ENCODE measurements at places on chromosomes 3 and 15. TPM values are rescaled to one million over a fixed set of nuclear protein-coding genes. Genes with fewer than 3 reads are reported as not detected.

- H3K27me3 ChIP-seq = no peaks in the 10 kb centered on the region
- H3K36me3 ChIP-seq = no peaks in the 10 kb centered on the region
- H3K27ac ChIP-seq = no peak overlapping the region
- H3K4me3 ChIP-seq = no peak overlapping the region
- peak; percentile 84 for DNase-seq
Measured at GRCh38 chr15:38817427-38818156, 253.0 kb upstream of the RASGRP1 start.

The TUSC7 gene
- not detected for total RNA-seq

DNA sequence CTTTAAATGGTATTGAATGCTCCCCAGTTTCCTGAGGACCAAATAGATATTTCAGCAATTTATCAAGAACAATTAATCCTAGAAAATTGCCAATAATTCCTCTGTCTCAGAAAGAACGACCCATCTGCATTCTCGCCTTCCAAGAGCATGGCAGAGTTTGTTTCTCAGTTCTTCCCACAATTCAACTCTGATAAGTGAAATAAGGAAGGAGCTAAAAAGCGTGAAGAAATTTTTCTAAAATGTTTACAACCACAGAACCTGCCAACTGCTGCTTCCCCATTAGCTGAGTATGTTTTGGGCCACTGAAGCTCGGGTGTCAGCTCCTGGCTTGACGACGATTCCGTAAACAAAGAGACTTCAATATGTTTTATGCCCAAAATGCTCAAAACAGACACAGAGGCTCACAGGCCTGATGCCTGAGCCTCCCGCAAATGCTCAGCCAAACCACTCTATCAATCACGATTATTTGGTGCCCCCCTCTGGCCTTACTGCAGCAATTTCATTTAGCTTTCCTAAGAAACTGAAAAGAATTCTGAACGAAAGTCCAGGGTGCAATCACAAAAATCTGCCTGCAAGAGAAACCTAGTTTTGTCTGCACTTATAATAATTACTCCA, 259.2 kb upstream of the CCDC54 start:
- DNase-seq = peak; percentile 90
- H3K27ac ChIP-seq = no peak overlapping the region
- H3K36me3 ChIP-seq = no peaks in the 10 kb centered on the region
- no peak overlapping the region for H3K4me3 ChIP-seq
- H3K4me1 ChIP-seq = peaks cover 22% of the 10 kb centered on the region
- H3K27me3 ChIP-seq = no peaks in the 10 kb centered on the region

GRCh38 chr3:126538966-126539365, 15.0 kb downstream of the CHST13 start:
- no peak for DNase-seq
- H3K27ac ChIP-seq = no peak overlapping the region
- no peaks in the 10 kb centered on the region for H3K4me1 ChIP-seq
- H3K27me3 ChIP-seq = peaks cover 15% of the 10 kb centered on the region
- no peaks in the 10 kb centered on the region for H3K36me3 ChIP-seq

- no peak overlapping the region for H3K27ac ChIP-seq
- H3K36me3 ChIP-seq = no peaks in the 10 kb centered on the region
- no peaks in the 10 kb centered on the region for H3K27me3 ChIP-seq
- no peak for DNase-seq
- H3K4me1 ChIP-seq = peaks cover 11% of the 10 kb centered on the region
Measured at GRCh38 chr15:36495456-36495991, 83.9 kb upstream of the CDIN1 start.

DNA sequence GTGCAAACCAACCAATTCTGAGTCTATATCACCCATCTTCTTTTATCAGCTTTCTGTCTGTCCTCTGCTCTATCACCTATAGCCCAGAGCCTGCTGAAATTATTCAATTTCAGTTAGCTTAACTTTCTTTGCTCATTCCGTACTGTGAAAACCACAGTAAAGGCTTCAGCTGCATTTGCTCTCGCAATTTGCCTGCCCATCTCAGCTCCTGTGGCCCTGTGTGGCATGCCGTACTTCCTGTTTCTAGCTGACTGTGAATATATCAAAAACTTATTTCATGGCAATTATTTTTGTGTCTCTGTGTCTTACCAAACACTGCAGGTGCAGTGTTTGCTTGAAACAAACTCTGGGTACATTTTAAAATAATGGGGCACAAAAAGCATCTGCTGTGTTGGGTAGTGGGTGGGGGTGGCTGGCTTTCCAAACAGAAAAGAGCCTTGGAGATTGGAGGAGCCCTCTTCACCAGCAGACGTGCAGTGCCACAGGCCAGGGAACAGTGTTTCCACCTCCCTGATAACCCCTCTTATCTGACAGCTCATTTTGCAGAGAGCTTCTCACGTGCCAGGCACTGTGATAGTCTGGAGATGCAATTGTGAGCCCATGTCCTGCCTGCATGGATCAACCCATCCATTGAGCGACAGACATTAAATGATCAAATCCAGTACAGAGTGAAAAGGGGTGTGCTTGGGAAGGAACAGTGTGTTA, 45.2 kb downstream of the GASK1A start:
- no peak overlapping the region for H3K4me3 ChIP-seq
- DNase-seq = no peak
- no peaks in the 10 kb centered on the region for H3K27me3 ChIP-seq
- no peak overlapping the region for H3K27ac ChIP-seq

The SLC25A20 gene
- total RNA-seq = 20.9 TPM

The IL17RC gene
- 49.2 TPM for total RNA-seq

The HHATL gene
- total RNA-seq = 7.8 TPM

The TM4SF18 gene
- total RNA-seq = 0.33 TPM

The NR2E3 gene
- total RNA-seq = 0.09 TPM

DNA sequence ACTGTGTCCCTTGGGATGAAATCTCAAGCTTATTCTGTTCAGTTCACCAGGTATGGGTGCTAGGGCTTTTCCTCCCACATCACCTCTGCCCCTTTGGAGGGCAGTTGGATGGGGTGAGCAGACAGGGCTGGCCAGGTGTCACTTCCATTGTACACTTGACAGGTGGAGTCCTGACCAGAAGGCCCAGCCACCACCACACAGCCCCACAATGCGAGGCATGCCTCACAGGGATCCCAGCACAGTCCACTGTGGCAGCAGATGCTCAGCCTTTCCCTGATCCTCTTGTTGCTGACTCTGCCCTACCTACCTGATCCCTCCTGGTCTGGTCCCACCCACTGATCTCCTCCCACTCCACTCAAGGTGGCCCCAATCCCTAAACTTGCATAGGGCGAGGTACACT, 88.2 kb downstream of the ANP32A start:
- H3K27me3 ChIP-seq = no peaks in the 10 kb centered on the region
- no peak for DNase-seq
- no peaks in the 10 kb centered on the region for H3K36me3 ChIP-seq
- H3K27ac ChIP-seq = no peak overlapping the region
- H3K4me3 ChIP-seq = no peak overlapping the region

DNA sequence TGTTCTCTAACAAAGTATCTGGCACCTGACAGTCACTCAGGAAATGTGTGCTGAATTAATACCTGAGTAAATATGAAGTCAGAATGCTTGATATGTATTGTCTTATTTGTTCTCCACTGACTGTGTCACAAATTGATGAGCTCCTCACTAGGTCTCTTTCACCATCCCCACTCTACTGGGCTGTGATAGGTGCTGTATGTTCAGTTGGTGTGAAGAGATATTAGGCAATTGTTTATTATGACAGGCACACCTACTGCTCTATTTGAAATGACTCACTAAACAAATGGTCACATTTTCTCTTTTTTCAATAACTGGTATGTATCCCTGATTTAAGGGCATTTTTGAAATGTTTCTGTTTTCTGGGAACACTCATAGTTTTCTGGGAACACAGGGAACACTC, 25.2 kb upstream of the CCDC39 start:
- no peaks in the 10 kb centered on the region for H3K4me1 ChIP-seq
- no peaks in the 10 kb centered on the region for H3K36me3 ChIP-seq
- no peak for DNase-seq
- no peaks in the 10 kb centered on the region for H3K27me3 ChIP-seq
- H3K27ac ChIP-seq = no peak overlapping the region
